ENCODE measurements at places on chromosomes 5 and 9.
A peak's percentile ranks its signal among the peaks of the same experiment; 100 is the strongest.

DNA sequence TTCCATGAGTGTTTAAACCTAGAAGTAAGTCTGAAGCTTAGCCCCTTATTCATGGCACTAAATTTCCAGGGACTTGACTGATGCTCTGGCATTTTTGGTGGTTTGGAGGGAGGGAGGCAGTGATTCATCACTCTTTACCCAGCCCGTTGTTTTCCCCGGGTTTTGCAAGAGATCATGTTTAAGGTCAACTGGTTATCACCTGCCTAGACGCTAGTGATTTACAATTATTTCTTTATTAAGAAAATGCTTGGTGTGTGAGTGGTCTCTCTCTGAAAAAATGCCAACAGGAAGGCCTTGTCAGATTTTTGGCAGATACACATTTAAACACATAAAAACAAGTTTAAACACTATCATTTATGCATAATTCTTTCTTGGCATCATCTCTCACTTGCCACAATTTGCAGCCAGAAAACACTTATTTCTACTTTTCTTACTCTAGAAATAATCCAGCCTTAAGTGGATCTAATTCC is 737.9 kb upstream of the ZNF608 start:
- no peak for DNase-seq

GRCh38 chr5:143023411-143024096 is 253.4 kb downstream of the ARHGAP26 start:
- DNase-seq: no peak

- DNase-seq: no peak
Observed at GRCh38 chr5:7586480-7586879, 190.5 kb downstream of the ADCY2 start.

- no peak for DNase-seq
Observed at GRCh38 chr5:64165500-64166200, at the start of gene RNF180. TSS of gene RNF180 (plus strand) at chr5:64165843. CDS start at chr5:64200808, 34,965 bp downstream.

DNA sequence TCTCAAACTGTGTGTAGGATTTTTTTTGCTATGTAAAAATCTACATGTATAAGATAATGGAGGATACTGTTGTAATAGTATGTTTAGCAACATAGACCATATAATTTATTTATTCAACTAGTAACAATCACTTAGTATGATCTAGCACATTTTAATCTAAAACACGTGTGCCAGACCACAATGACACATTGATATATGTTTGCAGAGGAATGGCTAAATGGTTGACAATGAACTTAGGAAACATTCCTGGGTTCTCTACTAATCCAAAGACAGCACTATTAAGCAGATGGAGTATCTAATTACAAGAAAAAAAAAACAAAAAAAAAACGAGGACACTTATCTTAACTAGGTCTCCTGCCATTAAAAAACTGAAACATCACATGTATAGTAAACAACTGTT is 261.7 kb upstream of the PAPPA start:
- no peak for DNase-seq

- DNase-seq: no peak
Observed at GRCh38 chr5:122581629-122582028, 193.3 kb upstream of the SNX2 start.

DNA sequence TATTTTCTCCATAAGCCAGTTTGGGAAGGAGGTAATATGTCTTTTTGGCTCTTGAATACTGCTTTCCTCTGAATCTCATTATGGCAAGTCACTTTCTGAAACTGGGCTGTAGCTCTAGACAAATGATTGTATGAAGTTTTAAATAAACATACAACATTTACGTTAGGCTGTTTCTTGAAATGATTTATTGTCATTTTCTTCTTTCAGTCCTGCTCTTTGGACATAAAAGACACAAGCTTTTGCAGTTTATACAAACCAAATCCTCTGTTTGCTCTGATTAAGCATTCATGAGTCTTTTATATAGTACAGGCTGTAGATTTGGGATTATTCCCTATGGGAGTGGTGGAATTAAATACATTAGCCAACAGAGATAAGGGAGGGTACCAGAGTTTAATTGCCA is 139.7 kb downstream of the CEP120 start:
- DNase-seq: no peak

DNA sequence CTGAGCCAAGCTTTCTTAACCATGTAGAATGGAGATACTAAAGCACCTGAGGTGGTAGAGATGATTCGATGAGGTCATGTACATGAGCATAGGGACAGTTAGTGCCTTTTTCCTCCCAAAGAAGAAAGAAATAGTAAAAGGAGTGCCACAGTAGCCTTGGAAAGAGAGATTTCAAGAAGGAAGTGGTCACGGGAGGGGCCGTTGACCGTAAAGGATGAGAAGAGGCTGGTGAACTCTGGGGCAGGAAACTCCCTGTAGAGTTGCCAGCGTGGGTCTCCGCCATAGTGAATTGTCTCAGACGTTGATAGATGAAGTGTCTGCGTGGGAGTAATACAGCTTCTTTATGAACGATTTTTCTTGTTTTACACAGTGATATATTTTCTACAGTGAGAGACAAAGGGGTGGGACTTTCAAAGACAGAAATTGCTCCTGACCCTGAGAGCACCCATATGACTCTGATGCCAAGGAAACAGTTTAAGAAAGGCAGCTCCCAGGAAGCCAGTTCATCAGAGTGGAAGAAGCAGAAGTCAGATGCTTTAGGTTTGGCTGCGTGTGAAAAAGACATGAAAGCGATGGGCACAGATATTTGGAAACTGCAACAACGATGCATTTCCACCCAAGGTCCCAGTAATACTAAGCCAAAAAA is 41.3 kb downstream of the UGCG start:
- peak; percentile 25 for DNase-seq

DNA sequence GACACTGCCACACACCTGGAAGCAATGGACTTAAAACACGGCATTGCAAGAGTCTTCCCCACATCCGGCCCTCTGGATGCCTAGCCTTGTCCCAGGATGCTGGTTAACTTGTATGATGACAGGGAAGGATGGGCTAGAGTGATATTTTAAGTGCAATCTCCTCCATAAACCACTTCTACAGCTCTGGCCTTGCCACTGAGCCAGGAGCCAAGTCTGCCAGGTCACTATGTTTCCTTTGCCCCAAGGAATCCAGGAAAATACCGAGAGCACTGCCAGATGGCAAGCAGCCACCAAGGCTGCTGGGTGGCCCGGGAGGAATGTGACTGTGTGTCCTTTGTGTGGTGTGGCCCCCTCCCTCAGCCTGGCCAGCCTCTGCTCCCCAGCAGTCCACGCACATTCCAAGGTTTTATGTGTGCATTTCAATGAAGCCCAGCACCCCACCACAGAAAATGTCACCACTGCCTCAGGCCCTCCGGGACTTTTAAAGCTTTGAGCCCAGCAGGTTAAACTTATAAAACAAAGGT is 106.0 kb downstream of the FRMD3 start:
- DNase-seq: no peak

DNA sequence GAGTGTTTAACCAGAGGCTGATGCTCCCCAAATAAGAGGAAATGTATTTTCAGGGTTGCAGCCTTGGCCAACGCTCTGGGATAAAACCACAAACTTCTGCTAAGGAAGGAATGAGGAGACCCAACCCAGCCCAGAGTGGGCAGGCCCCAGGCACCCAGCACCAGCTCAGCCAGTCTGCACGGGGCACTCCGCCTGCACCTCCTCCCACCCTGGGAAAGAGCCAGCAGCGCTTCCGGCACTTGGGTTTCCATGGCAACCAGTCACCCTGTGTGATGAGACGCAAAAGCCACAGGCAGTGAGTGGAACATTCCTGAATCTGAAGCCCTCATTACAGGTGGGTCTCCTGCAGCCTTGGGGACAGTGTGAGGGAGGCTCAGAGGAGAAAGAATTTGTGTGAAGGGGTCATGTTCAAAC is 85.2 kb upstream of the ZBTB43 start:
- peak; percentile 25 for DNase-seq

DNA sequence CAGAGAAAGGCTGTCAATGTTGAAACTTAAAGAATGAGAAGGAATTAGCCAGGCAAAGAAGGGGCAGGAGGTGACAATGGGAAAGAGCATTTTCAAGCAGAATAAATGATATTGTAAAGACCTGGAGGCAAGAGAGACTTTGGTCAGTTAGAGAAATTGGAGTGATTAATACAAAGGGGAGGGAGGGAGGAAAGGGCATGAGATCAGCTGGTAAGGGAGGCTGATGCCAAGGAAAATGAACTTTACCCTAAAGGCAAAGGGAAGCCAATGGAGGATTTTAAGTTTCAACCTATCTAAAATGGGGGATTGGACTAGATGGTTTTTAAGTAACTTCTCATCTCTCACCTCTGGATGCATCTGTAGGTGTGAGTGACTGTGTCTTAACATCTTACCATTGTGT is 23.3 kb downstream of the C5 start:
- DNase-seq: no peak
